Immature natural killer cell (primary cell): ENCODE measurements at places on chromosomes 3 and 15.

- DNase-seq: no peak
These were observed 2.2 kb upstream of the BCL6 start for GRCh38 chr3:187747506-187747905.

GRCh38 chr15:49313650-49314049, 109.4 kb upstream of the FGF7 start:
- DNase-seq: no peak

DNA sequence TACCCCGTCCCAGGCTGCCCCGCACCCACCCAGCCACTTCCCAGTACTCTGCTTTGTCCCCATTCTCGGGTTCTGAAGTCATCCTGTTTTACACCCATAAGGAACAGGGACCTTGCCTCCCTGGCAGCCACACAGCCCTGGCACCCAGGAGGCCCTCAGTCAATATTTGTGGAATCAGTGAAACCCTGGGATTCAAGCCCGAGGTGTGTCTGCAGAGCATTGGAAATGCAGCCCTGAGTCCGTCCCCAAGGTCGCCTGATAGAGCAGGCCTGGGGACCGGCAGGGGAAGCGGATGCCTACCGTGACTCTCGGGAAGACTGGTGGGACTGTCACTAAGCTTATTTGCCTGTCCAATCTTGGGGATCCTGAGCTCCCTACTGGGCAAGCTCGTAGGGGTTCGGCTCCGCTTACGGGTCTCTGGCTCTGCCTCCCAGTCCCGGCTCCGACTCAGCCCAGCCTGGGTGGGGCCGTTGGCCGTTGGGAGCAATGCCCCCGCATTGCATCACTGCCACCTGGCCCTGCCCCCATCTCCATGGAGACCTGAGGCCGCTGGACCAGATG, 64.4 kb upstream of the TAMM41 start:
- no peak for DNase-seq

DNA sequence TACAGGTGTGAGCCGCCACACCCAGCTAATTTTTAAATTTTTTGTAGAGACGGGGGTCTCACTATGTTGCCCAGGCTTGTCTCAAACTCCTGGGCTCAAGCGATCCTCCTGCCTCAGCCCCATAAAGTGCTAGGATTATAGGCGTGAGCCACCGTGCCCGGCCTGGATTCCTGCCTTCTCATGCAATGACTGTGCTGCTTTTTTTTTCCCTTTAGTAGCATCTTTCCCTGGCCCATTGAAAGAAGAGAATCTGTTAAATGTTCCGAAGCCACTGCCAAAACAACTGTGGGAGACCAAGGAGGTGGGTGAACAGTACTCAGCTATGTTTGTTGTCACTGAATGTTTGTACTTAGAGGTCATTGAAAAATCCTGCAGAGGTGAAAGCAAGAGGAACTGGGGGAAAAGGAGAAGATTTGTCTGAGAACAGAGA, 88.0 kb downstream of the CRTC3 start:
- no peak for DNase-seq

GRCh38 chr3:9784965-9785364, 7.3 kb downstream of the TADA3 start:
- DNase-seq: no peak

- no peak for DNase-seq
These were observed 470.2 kb upstream of the RASGRP1 start for GRCh38 chr15:39034816-39035215.

- no peak for DNase-seq
These were observed 25.4 kb upstream of the TSEN2 start for GRCh38 chr3:12458901-12459300.

- DNase-seq: no peak
These were observed 3.4 kb downstream of the FSD2 start for GRCh38 chr15:82802497-82802896.
